ENCODE measurements at places on chromosomes 6 and 20.

- DNase-seq: no peak
These were observed 811.5 kb downstream of the TENT5A start for GRCh38 chr6:80940976-80941375.

GRCh38 chr20:24694157-24694726 lies 224.8 kb downstream of the SYNDIG1 start:
- DNase-seq: no peak

DNA sequence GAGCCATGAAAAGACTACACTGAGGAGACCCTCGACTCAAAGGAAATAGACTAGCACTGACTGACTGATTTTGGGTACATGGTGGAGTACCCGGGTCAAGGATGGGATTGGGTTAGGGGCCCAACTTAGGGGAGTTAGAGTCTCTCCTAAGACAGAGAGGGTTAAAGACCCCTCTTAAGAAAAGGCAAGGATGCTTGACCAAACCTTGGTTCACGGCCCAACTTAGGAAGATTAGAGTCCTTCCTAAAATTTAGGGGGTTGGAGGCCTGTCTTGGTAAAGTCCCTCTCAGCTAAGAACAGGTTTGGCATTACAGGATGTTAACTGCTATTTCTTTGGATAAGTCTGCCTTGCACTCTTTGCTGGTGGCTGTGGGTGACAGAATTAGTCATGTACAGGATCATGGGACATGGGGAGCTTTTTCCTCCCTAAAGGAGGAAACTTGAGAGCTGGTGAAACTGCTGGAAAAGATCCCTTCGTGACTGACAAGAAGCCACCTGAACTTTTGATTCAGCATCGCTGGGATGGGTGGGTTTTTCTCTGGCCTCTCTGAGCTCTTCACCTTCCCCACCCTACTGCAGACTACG lies 12.3 kb upstream of the SLC22A16 start:
- DNase-seq: no peak

GRCh38 chr6:3377536-3378397 lies 79.1 kb downstream of the SLC22A23 start:
- no peak for DNase-seq

DNA sequence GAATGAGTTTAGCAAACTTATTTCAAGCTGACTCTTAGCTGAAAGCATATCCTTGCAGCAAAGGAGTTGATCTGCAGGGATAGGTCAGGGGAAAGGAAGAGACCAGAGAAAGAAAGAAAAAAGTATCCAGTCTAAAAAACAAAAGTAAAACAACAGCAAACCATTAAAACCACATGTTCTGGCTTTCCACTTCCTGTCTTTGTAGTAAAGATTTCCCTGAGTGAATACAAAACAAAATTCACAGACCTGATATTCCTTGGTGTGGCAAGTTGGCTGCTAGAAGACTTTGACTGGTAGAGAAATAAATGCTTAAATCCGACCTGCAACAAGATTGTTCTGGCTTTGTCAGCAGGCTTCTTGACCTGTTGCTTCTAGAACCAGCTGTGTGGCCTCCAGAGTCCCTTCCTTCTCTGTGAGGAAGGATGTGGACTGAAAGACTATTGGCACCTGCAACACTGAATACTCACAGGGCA lies 23.4 kb upstream of the MCM3 start:
- no peak for DNase-seq

GRCh38 chr20:62852841-62853240 lies 8.8 kb downstream of the TCFL5 start:
- DNase-seq: no peak

DNA sequence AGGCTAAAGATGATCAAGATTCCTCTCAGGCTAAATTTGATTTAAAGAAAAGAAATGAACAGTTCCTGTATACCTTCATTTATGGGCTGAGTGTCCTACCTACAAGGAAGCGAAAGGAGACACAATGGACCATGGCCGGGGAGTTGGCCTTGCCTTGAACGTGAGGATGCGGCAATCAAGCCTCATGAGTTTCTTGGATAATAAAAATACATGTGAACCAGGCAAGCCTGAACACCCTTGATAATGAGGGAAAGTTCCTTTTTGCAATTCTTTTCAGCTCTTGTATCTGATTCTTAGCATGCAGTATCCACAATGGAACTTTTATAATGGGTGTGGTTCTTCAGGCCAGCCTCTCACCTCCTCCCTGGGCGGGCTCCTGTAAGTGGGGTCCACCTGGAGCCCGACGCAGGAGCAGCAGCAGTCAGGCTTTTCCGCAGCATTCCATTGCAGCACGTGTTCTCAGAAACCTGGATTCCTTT lies 83.8 kb downstream of the RNASET2 start:
- DNase-seq: no peak

DNA sequence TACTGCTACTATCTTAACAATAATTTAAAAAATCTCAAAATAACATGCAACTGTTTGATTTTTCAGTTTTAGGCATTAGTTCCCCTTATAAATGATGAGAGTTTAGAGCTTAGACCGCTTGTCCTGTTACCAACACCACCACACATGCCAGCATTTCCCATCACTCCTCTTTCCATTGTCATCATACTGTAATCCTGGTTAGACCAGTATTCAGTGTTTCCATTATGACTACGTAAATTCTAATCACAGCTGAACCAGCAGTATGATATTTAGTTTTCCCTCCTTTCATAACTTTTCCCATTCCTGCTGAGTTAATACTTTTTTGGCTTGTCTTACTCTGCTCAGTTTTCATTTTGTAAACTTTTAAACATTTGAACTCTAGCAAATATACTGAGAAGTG lies 12.2 kb upstream of the TBC1D20 start:
- DNase-seq: no peak

DNA sequence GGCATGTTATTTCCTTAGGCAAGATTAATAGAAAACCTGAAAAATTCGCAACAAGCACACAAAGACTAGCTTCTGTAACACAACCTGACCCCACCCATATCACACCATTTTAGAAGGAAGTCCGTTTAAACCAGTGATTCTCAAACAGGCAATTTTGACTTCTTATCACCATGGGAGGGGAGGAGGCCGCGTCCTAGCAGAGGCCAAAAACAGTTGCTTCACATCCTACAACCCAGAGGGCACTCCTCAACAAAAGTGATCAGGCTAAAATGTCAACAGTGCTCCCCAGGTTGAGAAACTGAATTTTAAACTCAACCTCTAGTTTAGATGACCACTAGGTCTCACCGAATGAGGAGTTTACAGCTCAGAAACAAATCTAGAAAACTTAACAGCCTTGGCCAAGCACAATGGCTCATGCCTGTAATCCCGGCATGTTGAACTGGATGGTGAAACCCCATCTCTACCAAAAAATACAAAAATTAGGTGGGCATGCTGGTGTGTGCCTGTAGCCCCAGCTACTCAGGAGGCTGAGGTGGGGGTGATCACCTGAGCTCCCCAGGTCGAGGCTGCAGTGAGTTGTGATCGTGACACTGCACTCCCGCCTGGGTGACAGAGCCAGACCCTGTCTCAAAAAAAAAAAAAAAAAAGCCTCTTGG lies 3.4 kb downstream of the SNX5 start:
- DNase-seq: no peak

DNA sequence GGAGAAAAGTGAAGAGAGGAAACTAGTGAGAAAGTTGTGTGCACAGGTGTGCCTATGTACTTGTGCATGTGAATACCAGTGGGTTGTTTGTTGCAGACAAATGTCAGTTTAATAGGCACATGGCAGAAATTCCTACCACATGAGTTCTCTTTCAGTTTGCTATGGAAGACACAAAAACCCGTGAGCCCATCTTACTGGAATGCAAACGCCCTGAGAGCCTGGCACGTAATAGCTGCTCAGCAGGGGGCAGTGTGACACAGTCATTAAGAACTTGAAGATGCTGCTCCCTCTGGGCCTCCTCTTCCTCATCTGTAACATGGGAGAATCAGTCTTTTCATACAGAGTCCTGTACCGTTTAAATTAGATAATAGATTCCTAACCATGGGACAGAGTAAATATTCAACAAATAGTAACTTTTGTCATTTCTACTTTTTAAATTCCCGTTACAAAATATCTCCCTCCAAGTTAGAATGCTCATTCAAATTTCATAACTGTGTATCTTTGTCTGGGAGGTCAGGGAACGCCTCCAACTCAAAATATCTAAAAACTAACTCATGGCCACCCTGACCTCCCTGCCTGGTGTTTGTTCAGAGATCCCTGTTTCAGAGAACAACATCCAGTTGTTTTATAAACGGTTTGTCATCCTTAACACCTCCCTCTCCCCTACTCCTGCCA lies 802.9 kb downstream of the MAFB start:
- peak; percentile 73 for DNase-seq

GRCh38 chr6:62035952-62036351 lies 250.1 kb downstream of the KHDRBS2 start:
- DNase-seq: no peak

DNA sequence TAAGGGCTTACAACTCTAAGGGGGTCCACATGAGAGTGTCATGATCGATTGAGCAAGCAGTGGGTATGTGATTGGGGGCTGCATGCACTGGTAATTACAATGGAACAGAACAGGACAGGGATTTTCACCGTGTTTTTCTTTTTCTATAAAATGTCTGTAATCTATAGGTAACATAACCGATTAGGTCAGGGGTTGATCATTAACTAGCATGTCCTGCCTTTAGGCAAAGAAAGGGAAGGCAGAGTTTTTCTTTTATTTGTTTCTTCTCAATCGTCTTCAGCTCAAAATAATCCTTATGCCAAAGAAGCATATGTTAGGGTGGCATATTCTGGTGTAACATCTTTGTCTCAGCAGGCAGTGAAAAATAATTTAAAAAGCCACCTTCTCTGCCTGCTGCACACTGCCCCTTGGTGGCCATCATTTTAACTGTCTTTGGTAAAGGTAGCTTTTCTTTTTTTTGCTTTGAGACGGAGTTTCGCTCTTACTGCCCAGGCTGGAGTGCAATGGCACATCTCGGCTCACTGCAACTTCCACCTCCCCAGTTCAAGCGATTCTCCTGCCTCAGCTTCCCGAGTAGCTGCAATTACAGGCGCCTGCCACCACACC lies 9.7 kb upstream of the CEP43 start:
- no peak for DNase-seq

DNA sequence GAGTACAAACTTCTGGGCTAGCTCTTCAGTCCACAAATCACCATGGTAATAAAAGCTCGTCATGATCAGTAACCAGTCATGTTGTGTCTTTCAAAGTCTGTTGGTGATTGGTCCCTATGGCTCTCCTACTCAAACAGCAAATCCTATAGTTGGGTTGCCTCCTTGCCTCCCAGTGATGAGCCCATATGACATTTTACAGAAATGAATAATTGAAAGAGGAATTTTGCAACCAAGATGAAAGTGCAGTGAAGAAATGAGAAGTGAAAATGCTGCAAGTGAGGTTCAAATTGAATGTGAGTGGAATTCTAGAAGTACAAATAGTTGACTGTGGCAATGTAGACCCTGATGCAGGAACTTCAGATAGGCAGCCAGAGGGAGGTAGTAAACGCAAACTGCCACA lies 5.1 kb upstream of the SIRPD start:
- DNase-seq: no peak

- DNase-seq: no peak
These were observed 8.7 kb upstream of the CCR6 start for GRCh38 chr6:167113935-167114910.

- no peak for DNase-seq
These were observed 86.8 kb upstream of the SNAP25 start for GRCh38 chr20:10131732-10132345.

GRCh38 chr20:6698723-6699122 lies 68.8 kb upstream of the BMP2 start:
- DNase-seq: no peak

DNA sequence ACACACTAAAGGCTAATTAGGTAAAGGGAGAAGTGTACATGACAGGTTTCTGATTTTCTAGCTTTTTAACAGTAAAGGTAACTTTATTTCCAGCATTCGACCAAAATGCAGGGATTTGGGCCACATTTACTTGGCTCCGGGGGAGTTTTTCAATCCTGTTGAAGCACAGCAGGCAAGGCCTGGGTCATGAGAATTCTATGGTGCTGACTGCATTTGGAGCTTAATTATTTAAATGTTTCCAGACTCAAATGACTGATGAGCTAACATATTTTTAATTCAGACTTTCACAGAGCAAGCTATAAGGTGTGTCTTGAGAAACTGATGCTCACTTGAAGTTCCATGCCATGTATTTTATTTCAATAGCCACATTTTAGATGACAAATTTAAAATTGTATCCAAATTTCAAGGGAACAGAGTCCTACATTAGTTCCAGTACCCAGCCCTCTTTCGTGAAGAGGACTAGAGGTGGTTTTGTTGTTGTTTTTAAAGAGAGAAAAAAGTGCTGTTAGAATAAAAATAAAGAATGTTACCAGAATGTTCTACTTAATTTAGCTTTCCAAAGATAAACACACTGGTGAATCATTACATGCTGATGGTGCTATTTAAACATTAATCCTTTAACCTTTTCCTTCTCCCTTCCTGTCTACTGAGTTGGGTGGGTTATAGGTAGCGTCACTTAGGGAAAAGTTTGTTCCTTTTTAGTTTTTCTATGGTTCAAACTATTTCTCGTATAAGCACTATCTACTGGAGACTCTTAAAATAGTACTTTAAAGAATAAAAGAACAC lies 82.3 kb upstream of the PHACTR2 start:
- DNase-seq: no peak

DNA sequence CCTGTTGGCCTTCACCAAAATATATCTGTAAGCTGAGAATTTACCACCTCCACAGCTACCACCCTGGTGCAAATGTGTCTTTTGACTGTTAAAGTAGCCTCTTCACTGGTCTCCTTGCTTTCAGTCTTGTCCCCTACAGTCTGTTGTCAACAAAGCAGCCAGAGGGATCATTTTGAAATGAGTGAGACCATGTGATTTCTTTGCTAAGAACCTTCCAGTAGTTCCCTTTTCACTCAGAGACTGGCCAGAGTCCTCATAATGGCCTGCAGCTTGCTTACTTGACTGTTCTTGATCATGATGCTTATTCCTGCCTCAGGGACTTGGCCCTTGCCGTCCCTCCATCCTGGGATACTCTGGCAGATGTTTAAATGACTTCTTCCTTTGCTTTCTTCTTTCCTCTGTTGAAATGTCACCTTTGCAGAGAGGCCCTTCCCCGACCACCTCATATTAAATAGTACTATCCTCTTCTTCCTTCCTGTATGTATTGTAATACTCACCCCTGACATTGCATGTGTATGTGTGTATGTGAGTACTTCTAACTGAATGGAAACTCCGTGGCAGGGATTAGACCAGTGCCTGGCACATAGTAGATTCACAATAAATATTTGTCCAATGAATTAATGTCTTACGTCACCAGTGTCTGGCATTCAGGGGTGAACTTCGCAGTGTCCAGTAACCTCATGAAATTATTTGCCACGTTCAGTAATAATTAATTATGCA lies 5.0 kb downstream of the MANBAL start:
- DNase-seq: no peak

GRCh38 chr6:40486576-40486975 lies 100.6 kb downstream of the LRFN2 start:
- DNase-seq: no peak

Data from T1000 (cell line).